ENCODE measurements at places on chromosomes 2 and 18. TPM values are rescaled to one million over a fixed set of nuclear protein-coding genes. Genes with fewer than 3 reads are reported as not detected.

DNA sequence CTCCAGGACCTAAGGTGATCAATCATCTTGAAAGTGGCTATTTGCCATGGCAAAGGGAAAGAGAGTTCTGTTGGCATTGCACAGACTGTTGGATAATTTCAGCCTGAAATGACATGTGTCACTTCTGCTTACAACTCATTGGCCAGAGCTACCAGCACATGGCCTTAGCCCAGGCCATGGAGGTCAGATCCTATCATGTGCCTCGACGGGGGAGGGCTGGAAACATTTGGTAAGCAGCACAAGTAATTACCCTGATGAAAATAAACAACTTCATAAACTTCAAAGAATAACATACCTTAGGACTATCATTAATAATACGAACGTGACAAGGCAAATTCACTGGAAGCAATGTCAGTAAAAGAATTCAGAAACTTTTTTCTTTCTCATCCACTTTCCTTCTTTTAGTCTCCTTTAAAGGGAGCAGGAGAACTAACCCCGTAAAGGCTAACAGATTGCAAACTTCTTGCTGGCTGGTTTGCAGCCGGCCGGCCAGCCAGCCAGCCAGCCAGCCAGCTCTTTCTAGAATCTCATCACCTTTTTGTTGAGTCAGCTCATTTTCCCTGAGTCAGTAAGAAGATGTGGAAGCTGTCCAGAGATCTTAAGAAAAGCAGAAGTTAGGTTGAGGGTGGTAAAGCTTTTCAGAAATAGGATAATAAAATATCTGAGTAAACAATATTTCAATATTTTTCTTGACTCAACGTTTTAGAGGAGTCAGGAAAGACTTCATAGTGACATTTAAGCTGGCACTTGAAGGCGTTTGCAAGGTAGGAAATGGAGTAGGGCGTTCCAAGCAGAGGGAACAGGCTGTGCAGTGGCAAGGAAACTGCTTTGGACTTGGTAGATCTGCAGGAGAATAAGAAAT lies 31.9 kb downstream of the CNRIP1 start:
- peak; percentile 32 for DNase-seq

GRCh38 chr18:13362607-13363006 lies 144.0 kb downstream of the LDLRAD4 start:
- DNase-seq = no peak

DNA sequence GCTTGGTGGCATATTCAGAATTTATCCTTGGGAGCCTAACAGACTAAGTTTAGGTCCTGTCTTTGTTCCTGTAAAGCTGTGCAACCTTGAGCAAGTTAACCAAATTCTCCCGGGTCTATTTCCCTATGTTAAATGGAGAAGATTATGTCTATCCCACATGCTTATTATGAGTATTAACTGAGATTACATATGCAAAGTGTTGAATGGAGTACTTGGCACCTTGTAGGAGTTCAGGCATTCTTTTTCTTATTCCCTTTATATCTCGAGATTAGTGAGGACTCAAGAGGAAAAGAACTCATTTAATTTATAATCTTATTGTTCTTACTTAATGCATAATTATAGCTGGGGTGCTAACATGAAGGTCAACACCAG lies 184.6 kb downstream of the FMNL2 start:
- no peak for DNase-seq

GRCh38 chr18:26022585-26022984 lies 67.8 kb downstream of the SS18 start:
- DNase-seq = no peak

ATOH8 gene
- total RNA-seq = 1.2 TPM
